Activated CD4-positive, alpha-beta T cell treated with anti-CD3 and anti-CD28 coated beads, Interleukin-2, amount 10 ng/mL, durations not matched to agents 7 days and 5 days (primary cell): ENCODE measurements at places on chromosomes 3 and 15. TPM values are rescaled to one million over a fixed set of nuclear protein-coding genes. Genes with fewer than 3 reads are reported as not detected.

EPB42 gene
- not detected for total RNA-seq

DNA sequence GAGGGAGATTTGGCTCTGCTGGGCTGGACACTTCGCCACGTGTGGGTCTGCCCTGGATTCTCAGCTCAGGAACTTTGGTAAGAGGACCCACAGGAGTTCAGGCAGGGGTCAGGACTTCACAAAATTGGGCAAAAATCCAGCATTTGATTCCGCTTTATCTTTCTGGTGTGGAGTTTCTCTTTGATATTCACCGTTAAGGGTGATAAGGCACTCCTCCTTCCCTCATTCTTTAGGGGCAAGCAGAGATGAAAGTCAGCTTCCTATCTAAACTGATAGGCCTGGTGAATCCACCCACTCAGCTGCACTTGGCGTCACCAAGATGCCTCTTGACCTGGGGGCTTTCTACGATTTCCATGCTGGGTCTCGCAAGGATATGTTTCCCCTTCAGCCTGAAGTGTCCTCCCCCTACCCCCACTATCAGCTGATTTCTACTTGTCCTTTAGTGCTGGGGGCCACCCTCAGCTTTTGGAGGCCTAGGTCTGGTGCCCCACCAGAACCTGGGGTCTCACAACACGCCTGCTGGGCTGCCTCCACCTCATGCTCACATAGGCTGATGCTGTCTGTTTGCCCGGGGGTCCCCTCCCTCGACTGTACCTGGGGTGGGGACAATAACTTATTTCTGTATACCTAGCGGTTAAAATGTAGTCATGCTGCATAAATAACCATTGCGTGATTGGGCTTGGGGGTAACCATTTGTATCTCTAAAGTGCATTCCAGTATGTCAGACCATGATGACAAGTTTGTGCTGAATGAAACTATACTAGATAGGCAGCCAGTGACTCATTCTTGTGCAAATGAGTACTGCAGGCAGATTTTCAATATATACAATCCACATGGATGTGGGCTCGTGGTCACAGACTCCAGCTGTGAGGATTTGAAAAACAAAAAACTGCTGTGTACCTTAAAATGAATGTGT lies 248.3 kb downstream of the ADAMTS17 start:
- H3K27me3 ChIP-seq = no peaks in the 10 kb centered on the region
- H3K4me3 ChIP-seq = no peak overlapping the region
- no peaks in the 10 kb centered on the region for H3K36me3 ChIP-seq
- DNase-seq = no peak
- H3K4me1 ChIP-seq = peaks cover 2% of the 10 kb centered on the region

DNA sequence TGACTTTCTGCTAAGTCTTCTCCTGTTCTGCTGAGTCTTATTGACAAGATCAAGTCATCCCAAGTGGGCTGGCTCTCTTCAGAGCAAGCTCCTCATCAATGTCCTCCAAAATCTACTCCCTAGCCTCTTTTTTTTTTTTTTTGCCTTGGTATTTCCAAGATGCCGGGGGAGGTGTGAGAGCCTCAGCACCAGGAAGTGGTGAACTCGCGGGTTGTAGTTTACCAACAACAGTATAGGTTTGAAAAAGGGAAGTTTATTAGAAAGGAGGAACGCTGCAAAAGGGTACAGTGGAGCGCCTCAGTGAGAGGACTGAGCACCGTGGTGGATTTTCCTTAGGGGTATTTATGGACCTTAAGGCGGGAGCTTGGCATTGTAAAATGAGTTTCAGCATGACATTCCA lies 94.3 kb upstream of the SGO1 start:
- H3K4me3 ChIP-seq = no peak overlapping the region
- peaks cover 2% of the 10 kb centered on the region for H3K27me3 ChIP-seq
- no peak overlapping the region for H3K27ac ChIP-seq
- H3K4me1 ChIP-seq = peaks cover 13% of the 10 kb centered on the region

GRCh38 chr3:190892395-190892902 lies 30.0 kb upstream of the GMNC start:
- DNase-seq = no peak
- no peaks in the 10 kb centered on the region for H3K36me3 ChIP-seq
- no peak overlapping the region for H3K4me3 ChIP-seq
- peaks cover 2% of the 10 kb centered on the region for H3K27me3 ChIP-seq
- H3K4me1 ChIP-seq = no peaks in the 10 kb centered on the region

DNA sequence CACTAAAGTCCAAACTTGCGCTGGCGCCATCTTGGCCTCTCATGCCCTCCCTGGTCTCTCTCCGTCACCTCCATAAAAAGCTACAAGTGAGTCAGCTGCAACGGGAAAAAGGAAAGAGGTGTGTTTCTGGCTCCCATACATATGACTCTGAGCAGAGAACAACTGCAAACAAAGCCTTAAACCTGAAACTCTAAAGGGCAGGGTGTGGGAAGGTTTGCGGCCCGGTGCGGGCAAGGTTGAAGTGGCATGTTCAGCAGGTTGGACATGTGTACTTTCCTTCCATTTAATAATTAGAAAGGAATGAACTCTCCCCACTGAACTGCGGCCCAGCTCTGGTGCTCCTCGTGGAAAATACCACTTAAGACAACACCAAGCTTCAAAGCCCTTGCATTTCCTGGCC lies 59.0 kb upstream of the PPARG start:
- H3K27ac ChIP-seq = no peak overlapping the region
- peaks cover 12% of the 10 kb centered on the region for H3K27me3 ChIP-seq
- no peaks in the 10 kb centered on the region for H3K36me3 ChIP-seq
- no peaks in the 10 kb centered on the region for H3K4me1 ChIP-seq

GRCh38 chr15:75420698-75421097 lies 30.8 kb downstream of the SIN3A start:
- H3K36me3 ChIP-seq = peaks cover 34% of the 10 kb centered on the region
- no peak for DNase-seq
- no peaks in the 10 kb centered on the region for H3K27me3 ChIP-seq
- H3K27ac ChIP-seq = no peak overlapping the region

DNA sequence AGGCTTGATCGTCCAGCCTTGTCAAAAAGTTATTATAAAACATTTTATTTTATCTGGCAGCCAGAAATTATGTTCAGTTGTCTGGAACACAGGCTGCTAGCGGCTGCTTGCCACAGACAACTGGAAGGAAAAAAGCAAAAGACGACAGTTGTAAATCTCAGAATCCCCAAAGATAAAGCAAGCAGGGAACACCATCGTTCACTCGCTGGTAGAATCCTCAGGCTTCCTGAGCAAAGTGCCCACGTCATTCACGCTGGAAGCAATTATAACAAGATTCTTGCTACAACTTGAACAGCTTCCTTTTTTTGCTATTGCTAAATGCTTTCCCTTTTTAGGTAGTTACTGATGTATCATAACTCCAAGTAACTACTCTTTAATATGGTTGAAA lies 33.6 kb downstream of the ADAMTS17 start:
- no peaks in the 10 kb centered on the region for H3K4me1 ChIP-seq
- DNase-seq = no peak
- no peaks in the 10 kb centered on the region for H3K36me3 ChIP-seq
- no peaks in the 10 kb centered on the region for H3K27me3 ChIP-seq

DNA sequence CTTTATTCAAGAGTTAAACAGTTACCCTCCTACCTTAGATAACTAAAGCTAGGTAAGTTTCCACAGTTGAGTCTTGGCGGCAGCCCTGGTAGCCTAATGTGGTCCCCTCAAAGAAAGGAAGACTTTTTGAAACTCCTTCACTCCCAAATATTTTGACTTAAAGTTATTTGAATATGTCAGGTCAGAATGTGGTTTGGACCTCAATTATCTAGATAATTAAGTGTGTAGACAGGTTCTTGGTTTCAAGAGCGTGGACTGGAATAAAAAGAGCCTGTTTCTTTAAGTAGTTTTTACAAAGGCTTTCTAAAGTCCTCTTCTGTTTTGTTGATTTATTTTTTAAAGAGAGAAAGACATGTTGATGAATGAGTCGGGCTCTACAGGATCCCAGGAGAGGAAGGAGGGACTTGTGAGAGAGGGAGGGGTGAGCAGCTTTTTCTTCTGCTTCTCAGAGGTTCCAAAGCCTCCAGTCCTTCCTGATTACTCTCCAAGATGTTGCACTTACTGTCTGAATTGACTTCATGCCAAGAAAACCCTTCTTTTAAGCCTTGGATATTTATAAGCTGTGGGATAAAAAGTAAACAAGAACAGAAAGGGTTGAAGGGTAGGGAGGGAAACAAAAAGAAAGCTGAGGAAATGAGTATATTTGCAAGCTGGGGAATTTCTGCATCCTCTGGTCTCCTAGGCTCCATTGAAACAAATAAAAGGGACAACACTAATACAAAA lies 457.4 kb downstream of the IGSF11 start:
- no peak overlapping the region for H3K4me3 ChIP-seq
- no peaks in the 10 kb centered on the region for H3K27me3 ChIP-seq
- H3K36me3 ChIP-seq = no peaks in the 10 kb centered on the region

DNA sequence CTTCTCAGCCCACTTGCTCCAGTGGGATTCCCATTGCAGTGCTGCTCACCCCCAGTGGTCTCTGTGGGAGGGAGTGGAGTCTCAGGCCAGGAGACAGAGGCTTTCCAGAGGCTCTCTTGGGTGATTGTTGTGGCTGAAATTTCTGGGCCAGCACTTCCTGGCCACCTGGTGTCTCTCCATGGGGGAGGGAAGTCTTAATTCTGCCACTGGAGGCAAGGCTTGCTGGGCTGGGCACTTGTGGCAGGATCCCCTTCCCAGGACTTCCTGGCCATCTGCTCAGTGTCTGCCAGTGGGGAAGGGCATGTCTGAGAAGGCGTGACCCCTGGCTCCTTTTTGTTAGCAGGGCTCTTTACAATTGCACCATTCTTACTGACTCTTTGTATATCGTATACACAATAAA lies 351.8 kb downstream of the GABRB3 start:
- H3K36me3 ChIP-seq = no peaks in the 10 kb centered on the region
- H3K27me3 ChIP-seq = no peaks in the 10 kb centered on the region
- no peak overlapping the region for H3K4me3 ChIP-seq
- H3K27ac ChIP-seq = no peak overlapping the region

POLR2H gene
- 79.9 TPM for total RNA-seq

DNA sequence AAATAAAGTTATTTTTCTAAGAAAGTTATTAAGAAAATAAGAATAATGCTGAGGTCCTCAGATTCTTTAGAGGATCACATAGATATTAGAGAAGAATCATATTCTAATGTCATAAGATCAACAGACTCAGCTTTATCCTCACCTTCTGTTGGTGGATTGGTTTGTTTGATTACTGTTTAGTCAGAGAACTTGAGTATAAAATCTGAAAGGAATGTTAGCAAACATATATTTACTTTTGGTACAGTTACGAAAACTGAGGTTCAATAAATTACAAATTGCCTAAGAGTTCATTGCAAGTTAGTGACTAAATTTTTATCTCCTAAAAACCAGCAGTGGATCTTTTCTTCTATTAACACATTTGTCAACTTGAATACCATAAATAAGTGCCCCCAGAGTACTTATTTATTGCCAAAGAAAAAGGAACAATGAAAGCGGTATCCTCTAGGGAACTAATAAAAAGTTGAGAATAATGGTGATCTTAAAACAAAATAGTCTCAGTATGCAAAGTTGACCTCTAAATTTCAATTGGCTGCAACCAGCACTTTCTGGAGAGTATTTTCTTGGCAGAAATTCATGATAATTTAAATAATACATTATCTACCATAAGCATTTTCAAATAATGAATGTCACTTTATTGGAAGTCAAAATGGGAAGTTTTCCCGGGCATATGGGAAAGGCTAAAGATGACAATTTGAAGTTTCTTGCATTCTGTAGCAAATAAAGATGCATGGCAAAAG lies 296.8 kb downstream of the OTOL1 start:
- DNase-seq = no peak
- no peaks in the 10 kb centered on the region for H3K36me3 ChIP-seq
- no peaks in the 10 kb centered on the region for H3K27me3 ChIP-seq
- H3K4me3 ChIP-seq = no peak overlapping the region
